ENCODE measurements at places on chromosomes 5 and 9.

- DNase-seq = no peak
Observed at GRCh38 chr5:39370555-39371366, 6.5 kb upstream of the C9 start.

DNA sequence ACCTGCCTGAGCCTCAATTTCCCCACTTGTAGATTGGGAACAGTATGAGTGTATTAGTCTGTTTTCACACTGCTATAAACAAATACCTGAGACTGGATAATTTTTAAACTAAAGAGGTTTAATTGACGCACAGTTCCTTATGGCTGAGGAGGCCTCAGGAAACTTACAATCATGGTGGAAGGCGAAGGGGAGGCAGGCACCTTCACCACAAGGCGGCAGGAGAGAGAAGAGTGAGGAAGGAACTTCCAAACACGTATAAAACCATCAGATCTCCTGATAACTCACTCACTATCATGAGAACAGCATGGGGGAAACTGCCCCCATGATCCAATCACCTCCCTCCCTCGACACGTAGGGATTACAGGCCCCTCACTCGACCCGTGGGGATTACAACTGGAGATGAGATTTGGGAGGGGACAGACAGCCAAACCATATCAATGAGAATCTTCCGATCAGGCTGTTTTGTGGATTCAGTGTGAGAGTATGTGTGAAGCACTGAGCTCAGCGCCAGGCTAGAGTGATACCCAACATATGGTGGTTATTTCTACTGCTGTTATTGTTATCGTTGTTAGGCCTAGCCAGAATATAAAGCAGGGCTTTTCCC, 14.6 kb upstream of the LMX1B start:
- DNase-seq = no peak

GRCh38 chr5:173093606-173094005, 37.5 kb downstream of the CREBRF start:
- no peak for DNase-seq

GRCh38 chr5:134549714-134550113, 24.2 kb downstream of the JADE2 start:
- DNase-seq = no peak

GRCh38 chr9:90826326-90827020, 24.9 kb downstream of the SYK start:
- DNase-seq = no peak
